ENCODE measurements at places on chromosomes 5 and 9. TPM values are rescaled to one million over a fixed set of nuclear protein-coding genes. Genes with fewer than 3 reads are reported as not detected.

Gene ZFP2
- total RNA-seq: 1.0 TPM

Gene NNT
- 77.8 TPM for total RNA-seq

Gene C7
- not detected for total RNA-seq

Gene SLC45A2
- total RNA-seq: under 0.01 TPM

Gene CYLC2
- not detected for total RNA-seq

Gene CRHBP
- not detected for total RNA-seq

Gene NINJ1
- total RNA-seq: 61.7 TPM

Gene IFNA21
- not detected for total RNA-seq

Gene C5orf15
- total RNA-seq: 71.3 TPM

Gene SPINK5
- total RNA-seq: 0.40 TPM

Gene LCP2
- not detected for total RNA-seq

Data from mammary epithelial cell (primary cell).